ENCODE measurements at places on chromosomes 1 and 21.

- DNase-seq: no peak
Observed at GRCh38 chr1:107795994-107796393, 169.0 kb downstream of the VAV3 start.

DNA sequence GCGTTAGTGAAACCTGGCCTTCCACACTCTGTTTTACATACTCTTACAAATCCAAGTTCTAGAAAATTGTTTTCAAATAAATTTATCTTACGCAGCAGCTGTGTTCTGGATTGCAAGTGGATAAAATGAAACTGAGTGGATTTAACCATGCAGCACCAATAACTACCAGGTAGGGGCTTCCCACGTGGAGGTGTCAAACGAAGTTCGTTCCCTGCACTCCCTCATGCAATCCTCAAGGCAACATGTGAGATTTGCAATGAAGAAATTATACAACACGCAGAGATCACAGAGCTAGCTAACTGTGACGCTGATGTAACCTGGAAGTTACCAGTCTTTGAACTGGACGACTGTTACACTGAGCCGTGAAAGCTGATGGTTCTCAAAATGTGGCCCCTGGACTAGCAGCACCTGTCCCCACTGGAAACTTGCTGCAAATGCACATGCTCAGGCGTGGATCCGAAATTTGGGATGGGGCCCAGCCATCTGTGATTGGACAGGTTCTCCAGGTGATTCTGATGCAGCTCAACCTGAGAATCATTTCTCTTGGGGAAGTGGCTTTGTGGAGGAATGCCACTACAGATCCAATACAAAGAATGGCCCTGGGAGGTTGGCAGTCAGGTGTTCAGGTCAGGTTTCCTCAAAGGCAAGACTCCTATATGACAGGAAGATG lies 36.3 kb downstream of the RSPH1 start:
- no peak for DNase-seq

- no peak for DNase-seq
Observed at GRCh38 chr1:170012920-170013319, 61.6 kb downstream of the KIFAP3 start.

DNA sequence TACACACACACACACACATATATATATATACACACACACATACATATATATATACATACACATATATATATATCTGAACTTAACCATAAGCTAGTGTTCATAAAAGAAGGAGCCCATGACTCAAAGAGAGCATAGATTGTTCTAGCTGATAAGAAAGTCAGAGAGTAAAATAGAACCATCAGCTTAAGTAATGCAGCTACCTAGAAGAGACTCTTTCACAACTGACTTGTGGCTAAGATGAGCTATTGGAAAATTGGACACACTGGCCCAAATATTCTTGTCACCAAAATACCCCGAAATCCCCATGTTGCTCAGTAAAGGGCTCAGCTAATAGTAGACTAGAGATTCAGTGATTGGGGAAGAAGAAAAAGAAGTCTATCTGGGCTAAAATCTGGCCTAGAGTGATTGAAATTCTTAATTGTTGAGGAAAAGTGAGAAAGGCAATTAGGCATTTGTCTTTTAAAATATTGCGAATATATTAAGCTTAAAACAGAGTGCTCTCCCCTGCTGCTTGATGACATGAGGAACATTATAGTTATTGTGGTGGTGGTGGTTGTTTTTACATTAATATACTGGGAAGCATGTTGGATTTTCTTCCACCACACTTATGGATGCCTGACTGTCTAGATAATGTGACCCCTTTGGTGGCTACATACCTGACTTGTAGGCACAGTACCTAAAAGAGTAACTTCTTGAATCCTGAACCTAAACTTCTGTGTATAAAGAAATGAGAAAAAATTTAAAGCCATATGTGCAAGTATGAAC lies 6.3 kb downstream of the SLAMF1 start:
- no peak for DNase-seq

- no peak for DNase-seq
Observed at GRCh38 chr1:30060738-30061137, 662.6 kb downstream of the MATN1 start.

DNA sequence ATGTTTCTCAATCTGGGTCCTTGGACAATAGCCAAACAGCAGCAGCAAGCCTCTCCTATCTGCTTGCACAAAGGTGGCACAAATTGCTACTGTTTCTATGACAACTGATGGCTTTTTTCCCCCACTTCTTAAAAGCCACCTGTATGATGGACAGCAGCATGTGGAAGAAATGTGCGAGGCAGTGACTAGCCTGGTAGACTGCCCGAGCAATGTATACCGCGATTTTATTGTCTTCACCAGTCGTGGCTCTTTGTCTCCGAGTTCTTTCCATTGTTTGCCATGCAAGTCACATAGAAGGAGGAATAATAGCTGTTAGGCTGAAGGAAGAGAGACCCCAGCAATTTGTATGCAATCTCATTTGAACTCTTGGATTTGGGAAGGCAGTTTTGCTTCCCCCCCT lies 79.4 kb downstream of the S1PR1 start:
- no peak for DNase-seq

DNA sequence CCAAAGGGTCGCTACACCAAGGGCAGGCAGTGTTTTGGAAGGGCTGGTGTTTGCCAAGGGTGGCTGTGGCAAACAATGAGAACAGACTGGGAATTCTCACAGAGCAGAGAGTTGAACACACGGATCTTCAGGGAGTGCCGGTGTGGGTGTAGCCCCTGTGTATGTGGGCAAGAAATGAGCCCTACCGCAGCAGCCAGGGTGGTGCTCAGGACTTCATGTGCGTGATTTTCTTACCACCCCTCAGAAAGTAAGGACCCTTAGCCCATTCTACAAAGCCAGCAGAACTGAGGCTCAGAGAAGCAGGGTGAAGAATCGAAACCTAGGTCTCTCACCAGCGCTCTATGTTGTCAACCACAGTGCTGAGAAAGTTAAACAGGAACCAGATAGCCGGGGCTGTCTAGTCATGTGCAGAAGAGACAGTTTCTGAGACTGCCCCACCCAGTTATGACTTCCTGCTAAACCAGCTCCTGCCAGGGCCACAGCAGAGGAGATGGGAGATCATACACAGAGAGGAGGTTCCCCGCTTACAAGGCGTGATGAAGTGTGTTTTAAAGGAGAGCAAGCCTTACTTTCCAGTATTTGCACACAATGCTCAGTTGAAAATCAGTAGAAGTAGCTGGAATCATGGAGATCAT lies 21.9 kb upstream of the MORC3 start:
- peak; percentile 48 for DNase-seq

- no peak for DNase-seq
Observed at GRCh38 chr1:230861489-230861888, 6.8 kb downstream of the C1orf198 start.

GRCh38 chr21:34613679-34614627 lies 960 bp downstream of the RCAN1 start:
- no peak for DNase-seq

DNA sequence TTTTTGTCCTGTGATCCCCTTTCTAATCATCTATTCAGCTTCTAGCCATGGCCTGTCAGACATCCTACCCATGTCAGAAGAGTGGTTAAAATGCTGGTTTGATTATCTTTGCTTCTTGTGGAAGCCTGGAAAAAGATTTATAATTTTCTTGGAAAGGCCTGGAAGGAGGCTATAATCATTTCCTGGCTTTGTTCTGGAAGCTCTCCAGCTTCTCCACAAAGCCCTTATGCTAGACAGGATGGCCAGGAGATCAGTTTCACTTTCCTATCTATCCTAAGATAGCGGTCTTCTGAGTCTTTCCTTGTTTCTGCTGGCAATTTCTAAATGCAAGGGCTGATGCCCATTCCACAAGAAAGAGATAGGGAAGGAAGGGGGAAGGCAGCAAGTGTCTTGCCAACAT lies 90.9 kb upstream of the SLC44A3 start:
- DNase-seq: no peak

- no peak for DNase-seq
Observed at GRCh38 chr1:200794506-200795065, 55.9 kb downstream of the CAMSAP2 start.

- no peak for DNase-seq
Observed at GRCh38 chr21:41973427-41973831, 19.6 kb upstream of the C2CD2 start.

GRCh38 chr1:21574466-21575151 lies 65.4 kb downstream of the ALPL start:
- no peak for DNase-seq

DNA sequence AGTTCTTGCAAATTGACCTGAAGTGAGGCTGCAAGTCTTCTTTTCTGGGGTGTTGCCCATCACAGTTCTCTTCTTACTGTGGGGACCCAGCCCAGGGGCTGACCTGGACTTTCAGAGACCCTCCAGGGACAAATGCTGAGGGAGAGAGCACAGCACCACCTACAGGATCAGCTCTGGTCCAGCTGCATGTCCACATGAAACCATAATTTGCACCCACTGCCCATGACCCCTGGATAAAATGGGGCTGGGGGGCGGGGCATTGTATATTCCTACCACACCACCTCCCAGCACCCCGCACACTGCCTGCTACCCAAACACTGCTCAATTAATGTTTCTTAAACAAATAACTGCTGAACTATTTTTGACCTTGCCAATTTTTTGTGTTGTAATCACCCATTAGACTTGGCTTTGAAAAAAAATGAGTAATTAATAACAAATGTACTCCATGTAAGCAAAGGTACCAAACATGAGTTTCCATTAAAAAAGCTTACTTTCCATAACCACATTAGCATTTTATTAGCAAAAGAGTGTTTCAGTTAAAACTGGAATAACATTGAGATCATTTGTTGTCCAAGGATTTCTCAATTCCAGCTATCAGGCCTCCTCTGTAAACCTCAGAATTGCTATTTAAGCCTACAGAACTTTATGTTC lies 168.0 kb upstream of the RAB4A start:
- DNase-seq: no peak

GRCh38 chr1:76919085-76919484 lies 51.8 kb downstream of the ST6GALNAC5 start:
- no peak for DNase-seq

GRCh38 chr1:156750191-156750672 lies 1.2 kb downstream of the HDGF start:
- DNase-seq: peak; percentile 48

GRCh38 chr1:10189659-10190058 lies 20.7 kb upstream of the KIF1B start:
- DNase-seq: no peak

- no peak for DNase-seq
Observed at GRCh38 chr1:226474443-226475141, 66.7 kb upstream of the PARP1 start.

GRCh38 chr1:38142606-38143005 lies 96.0 kb upstream of the POU3F1 start:
- no peak for DNase-seq

GRCh38 chr1:11134898-11135266 lies 35.2 kb upstream of the EXOSC10 start:
- DNase-seq: no peak

All from stimulated activated CD8-positive, alpha-beta memory T cell treated with anti-CD3 and anti-CD28 coated beads, Interleukin-7, amount 100 ng/mL, for 4 hours (primary cell).